ENCODE measurements at places on chromosomes 7 and 10. TPM values are rescaled to one million over a fixed set of nuclear protein-coding genes. Genes with fewer than 3 reads are reported as not detected.

The RNF148 gene
- not detected for total RNA-seq

The HNRNPH3 gene
- total RNA-seq, result 129 TPM

The ELOVL3 gene
- not detected for total RNA-seq

The AMPH gene
- total RNA-seq, result not detected

The SPDYE11 gene
- total RNA-seq, result not detected

The KBTBD2 gene
- 38.5 TPM for total RNA-seq
